ENCODE measurements at places on chromosomes 16 and 17.

GRCh38 chr16:58195344-58195743, 2.6 kb downstream of the CSNK2A2 start:
- no peak for DNase-seq

DNA sequence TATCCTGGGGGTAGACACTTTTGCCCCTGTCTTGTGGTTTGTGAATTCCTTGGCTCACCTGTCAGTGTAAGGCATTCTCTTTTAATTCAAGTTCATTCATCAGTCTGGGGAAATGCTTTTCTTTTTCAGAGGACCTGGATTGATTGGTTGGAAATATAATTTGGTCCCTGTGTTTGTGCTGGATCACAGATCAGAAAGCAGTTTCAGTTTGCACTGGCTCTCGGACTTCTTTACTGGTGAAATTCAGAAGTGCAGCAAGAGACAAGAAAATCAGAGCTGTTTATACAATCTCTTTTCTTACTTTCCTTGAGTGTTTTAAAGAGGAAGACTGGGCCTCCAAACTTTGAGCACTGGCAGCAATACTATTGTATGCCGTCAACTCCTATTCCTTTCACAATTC, 161.8 kb upstream of the KCNJ16 start:
- no peak for DNase-seq

DNA sequence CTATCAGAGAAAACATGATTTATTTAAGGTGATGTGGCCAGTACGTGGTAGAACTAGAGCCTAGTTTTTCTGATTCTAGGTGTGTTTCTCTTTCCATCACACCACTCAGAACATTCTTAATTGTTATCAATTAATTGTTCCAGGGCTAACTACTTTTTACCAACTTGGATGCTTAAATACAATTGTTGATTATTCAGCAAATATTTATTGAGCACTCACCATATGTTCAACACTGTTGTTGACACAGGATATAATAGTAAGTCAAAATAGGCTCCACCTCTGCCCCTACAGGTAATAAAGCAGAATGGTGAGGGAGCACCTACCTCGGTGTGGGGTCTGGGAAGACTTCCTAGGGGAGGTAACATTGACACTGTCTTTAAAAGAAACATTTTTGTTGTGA, 16.1 kb downstream of the GNAO1 start:
- DNase-seq: no peak

GRCh38 chr17:45338996-45339535, 22.2 kb upstream of the MAP3K14 start:
- no peak for DNase-seq

DNA sequence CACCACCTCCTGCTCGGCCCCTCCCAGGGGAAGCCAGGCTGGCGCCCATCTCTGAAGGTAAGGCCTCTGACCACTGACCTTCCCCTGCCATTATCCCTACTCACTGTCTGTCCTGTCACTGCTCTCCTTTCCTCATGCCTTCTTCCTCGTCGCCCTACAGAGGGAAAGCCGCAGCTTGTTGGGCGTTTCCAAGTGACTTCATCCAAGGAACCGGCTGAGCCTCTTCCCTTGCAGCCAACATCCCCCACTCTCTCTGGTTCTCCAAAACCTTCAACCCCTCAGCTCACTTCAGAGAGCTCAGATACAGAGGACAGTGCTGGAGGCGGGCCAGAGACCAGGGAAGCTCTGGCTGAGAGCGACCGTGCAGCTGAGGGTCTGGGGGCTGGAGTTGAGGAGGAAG, 3.0 kb downstream of the COA3 start:
- DNase-seq: no peak

DNA sequence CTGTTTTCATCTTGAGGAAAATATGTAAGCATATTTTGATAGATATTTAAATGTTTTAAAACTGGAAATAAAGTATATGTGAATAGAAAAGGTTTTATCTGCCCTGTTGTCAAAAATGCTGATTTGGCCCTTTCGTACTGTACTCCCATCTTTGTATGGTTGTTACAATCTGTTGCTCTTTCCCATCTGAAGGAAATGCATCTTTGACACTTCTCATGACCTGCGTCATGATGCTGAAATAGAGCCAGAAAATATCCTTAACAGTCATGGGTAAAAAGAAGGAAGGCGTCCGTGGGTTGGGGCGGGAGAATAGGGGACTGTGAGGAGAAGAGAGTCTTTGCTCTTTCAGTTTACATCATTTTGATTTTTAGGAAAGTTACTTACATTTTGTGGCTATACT, 327.7 kb downstream of the BCAS3 start:
- DNase-seq: no peak

DNA sequence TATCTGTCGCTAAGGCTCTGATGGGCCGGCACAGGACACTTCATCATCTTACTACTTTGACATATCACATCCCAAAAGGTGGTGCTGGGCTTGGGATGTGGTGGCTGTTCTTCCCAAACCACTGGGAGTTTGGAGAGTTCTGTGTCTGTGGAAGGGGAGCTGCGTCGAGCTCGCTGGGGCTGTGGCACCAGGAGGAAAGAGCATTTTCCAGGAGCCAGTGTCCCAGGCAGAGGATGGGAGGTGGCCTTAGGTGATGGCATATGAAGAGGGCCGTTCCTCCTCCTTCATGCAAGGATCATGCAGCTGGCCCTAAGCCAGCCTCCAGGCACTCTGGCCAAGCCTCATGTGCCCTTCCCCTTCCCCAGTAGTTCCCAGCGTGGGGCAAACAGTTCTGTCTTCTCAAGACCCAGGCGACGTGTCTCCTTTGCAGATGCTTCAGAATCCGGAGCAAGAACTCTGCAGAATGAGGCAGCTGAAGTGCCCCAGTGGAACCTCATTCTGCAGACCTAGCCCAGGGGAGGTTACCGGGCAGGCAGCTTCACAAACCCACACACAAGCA, 89.4 kb upstream of the TNRC6C start:
- no peak for DNase-seq

- no peak for DNase-seq
Observed at GRCh38 chr16:12988071-12988470, 86.7 kb downstream of the SHISA9 start.

GRCh38 chr17:81719410-81720266, 7.6 kb downstream of the SLC25A10 start:
- no peak for DNase-seq

DNA sequence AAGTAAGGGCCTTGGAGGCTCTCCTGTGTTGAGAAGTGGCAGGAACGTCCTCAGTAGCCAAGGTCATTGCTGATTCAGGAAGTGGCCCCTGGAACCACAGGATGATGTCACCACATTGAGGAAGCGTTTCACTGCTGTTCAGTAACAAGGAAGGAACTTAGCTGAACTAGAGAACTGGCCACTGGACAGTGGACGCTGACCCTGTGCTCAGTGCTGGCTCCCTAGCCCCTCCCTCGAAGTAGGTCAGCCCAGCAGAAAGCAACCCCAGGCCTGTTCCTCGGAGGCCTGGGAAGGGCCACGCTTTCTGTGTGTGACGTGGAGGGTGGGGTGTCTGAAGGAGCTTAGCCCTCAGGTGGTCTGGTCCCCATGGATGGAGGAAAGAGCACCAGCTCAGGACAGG, 58.3 kb downstream of the B9D1 start:
- DNase-seq: no peak

DNA sequence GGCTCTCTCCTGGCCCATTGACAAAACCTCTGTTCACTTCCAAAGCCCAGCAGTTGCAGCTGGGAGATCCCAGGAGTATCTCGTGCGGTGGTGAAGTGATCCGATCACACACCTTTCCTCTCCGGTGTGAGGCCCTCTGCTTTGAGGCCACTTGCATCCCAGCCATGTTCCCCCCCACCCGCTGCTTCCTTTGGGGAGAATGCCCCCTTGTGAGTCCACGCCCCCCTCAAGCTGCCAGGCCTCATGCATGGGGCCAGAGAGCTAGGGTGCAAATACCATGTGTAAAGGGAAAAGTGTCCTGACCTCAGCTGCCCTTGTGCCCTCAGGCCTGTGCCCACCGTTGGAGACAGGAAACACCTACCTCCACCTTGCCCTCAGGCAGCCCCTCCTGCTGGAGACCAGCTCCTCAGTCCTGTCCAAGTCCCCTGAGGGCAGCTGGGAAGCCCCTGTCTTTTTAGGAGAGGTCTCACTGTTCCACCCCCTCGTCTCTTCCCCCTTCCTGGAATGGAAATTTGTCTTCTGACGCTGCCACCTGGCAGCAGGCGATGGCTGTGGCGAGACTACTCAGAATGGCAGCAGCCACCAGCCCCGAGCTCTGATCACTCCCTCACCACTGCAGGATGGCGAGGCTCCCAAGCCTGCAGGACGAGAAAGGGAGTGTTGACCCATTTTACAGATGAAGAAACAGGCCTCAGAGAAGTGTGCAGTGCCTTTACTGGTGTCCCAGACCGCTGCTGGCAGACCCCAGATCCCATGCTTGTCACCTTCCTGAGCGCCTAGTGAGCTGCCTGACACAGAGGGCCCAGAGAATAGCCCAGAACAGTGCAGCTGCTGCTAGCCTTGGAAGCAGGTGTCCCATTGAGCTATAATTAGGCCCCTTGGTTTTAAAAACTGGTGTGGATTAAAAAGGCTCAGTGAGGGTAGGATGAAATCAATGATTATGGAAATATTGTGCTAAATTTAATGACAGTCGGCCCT, 120.6 kb upstream of the CACNG5 start:
- no peak for DNase-seq

DNA sequence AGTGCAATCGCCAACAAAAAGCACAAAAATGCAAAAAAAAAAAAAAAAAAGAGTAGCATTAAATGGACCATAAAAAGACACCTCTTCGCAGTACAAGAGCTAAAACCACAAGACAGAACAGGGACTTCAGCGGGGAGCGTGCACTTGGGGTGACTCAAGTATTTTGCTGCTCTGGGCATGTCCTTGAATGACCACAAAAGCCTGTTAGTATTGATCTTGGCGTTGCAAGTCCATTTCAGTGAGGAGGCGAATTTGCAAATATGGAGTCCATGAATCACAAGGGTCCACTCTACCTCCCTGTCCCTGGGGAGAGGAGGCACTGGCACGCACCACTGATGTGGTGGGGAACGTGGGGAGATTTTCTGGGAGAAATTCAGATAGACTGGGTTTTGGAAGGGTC, 78.9 kb downstream of the CNGB1 start:
- DNase-seq: peak; percentile 28

GRCh38 chr16:21242756-21243155, 9.3 kb downstream of the ANKS4B start:
- no peak for DNase-seq

DNA sequence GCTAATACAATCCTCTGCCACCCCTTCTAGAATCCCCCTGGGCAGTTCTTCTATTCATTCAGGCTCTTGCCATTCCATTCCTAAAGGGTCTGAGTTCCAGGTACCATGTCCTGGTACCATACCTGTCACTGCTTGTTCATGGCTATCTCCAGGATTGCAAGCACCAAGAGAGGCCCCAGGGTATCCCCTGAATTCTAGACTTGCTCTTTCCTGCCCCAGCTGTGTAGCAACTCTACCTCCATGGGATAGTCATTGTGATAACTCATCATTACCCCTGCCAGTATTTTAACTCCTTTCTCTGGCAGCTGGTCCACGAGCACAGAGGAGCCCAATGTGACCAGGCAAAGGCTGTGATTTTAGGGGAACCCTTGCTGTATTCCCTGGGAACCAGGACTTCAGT, 143.7 kb upstream of the CDH5 start:
- no peak for DNase-seq

GRCh38 chr16:58853854-58854791, 120.0 kb upstream of the GOT2 start:
- no peak for DNase-seq

GRCh38 chr17:52283872-52284271, 125.4 kb upstream of the CA10 start:
- DNase-seq: no peak
